Peyer's patch (tissue), 4 donors: ENCODE measurements at places on chromosomes 5 and 9. TPM values are rescaled to one million over a fixed set of nuclear protein-coding genes. Genes with fewer than 3 reads are reported as not detected.
A peak's percentile ranks its signal among the peaks of the same experiment; 100 is the strongest.

DNA sequence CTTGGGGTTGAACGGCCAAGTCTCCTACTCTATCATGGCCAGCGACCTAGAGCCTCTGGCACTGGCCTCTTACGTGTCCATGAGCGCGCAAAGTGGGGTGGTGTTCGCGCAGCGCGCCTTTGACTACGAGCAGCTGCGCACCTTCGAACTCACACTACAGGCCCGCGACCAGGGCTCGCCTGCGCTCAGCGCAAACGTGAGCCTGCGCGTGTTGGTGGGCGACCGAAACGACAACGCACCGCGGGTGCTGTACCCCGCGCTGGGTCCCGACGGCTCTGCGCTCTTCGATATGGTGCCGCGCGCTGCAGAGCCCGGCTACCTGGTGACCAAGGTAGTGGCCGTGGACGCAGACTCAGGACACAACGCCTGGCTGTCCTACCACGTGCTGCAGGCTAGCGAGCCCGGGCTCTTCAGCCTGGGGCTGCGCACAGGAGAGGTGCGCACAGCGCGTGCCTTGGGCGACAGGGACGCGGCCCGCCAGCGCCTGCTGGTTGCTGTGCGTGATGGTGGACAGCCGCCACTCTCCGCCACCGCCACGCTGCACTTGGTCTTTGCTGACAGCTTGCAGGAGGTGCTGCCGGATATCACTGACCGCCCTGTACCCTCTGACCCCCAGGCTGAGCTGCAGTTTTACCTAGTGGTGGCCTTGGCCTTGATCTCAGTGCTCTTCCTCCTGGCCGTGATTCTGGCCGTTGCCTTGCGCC lies 2.0 kb downstream of the PCDHGB5 start:
- DNase-seq, result no peak

DNA sequence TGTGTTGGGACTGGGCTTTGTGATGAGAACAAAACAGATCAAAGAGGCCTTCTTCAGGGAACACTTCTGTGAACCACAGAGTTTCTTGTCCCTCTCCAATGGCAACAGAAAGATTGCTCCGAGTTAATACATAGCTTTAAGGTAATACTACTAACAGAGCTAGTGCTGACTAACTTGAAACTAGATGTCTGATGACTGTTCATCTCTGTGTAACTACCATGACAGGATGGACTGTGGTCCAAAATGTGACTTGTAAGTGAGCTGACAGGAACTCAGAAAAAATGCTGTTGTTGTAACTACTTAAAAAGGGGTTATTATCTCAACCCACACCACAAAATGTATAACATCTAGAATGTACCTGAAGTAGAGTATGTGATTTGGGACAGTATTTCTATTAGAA lies 630.2 kb upstream of the DMAC1 start:
- no peak for DNase-seq

- DNase-seq, result peak; percentile 18
These were observed 70.4 kb upstream of the FBXW11 start for GRCh38 chr5:172076761-172077244.

DNA sequence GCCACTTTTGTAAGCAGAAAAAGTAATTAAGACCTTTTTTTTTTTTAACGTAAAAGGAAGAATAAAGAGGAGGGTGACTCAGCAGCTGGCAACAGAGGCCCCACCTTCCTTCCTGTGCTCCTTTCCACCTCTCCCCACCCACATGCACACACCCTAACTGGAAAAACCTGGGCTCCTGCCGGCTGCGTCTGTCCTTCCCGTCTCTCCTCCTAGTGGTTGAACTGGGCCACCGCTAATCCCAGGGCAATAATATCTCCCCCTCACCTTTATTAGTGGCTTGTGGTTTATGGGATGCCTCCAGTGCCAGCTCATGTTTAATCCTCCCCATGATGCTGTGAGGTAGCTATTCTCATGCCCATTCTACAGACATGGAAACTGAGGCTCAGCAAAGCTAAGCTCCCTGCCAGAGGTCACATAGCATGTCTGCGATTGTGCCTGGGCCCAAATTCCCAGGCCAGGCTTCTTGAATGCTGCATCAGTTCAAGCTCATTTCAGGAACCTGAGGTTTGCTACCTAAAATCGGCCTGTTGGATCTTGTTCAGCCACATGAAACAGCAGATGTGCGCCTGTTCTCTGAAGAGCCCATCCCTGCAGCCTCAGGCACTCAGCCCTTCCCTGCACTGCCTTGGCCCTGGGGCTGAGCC lies 60.9 kb upstream of the IL17B start:
- DNase-seq, result peak; percentile 83

Gene PTGES
- total RNA-seq, result 8.3 TPM

DNA sequence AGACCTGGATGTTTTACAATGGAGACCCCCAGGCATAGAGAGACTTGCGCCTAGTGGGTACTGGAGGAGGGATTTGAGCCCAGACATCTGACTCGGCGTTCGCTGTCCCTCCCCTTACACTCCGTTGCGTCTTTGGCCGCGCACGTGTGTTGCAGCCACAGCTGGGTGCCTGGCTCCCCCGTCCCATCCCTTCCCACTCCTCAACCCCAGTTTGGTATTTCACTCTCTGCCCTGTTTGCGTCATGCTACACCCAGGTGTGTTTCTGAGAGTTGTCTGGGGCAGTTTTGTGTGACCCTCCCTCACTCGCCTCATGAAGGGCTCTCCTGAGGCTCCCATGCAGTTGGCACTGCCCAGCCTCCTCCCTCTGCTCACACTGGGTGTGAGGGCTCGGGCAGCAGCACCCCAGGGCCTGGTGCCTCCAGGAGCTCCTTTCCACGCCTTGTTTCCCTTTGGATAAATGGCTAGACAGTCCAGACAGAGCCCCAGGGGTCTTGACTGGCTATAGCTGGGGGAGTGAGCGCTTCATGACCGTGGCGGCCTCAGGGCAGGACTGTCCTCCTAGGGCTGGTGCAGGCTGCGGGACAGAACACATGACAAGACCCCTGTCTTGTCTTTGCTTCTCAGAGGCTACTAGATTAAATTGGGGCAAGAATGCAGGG lies 13.6 kb downstream of the TCF7 start:
- DNase-seq, result no peak

GRCh38 chr5:120546922-120547321 lies 82.8 kb downstream of the PRR16 start:
- DNase-seq, result no peak

DNA sequence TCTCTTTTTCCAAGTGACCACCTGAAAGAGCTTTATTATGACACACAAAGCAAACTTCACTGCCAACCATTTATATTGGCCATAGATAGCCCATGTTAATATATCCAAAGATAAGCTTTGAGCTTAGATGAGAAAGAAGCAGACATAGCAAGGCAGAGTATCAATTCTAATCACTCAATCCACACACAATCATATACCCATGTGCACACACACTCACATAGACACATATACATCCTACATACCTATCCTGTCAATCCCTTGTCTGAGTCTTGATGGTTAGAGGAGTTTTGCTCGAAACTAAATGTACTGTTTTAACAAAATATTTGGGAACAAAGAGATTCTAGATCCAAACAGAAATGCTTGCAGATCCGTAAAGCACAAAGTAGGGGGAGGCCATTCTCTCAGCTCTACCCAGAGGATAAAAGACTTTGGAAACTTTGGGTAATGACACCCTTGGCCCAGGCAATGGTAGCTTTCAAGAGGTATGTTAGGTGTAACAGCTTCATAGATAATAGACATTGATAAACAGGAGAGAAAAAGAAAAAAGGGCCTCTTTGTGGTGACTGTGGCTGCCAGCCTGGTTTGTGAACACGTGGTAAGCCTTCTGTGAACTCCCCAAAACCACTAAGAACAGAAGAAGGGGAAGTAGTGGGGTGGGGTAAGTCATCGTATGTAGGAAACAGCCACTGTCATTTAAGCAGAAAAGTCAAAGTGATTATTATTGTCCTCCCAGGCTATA lies 121.6 kb downstream of the TLR4 start:
- no peak for DNase-seq

GRCh38 chr9:14902561-14902960 lies 7.7 kb downstream of the FREM1 start:
- DNase-seq, result no peak

DNA sequence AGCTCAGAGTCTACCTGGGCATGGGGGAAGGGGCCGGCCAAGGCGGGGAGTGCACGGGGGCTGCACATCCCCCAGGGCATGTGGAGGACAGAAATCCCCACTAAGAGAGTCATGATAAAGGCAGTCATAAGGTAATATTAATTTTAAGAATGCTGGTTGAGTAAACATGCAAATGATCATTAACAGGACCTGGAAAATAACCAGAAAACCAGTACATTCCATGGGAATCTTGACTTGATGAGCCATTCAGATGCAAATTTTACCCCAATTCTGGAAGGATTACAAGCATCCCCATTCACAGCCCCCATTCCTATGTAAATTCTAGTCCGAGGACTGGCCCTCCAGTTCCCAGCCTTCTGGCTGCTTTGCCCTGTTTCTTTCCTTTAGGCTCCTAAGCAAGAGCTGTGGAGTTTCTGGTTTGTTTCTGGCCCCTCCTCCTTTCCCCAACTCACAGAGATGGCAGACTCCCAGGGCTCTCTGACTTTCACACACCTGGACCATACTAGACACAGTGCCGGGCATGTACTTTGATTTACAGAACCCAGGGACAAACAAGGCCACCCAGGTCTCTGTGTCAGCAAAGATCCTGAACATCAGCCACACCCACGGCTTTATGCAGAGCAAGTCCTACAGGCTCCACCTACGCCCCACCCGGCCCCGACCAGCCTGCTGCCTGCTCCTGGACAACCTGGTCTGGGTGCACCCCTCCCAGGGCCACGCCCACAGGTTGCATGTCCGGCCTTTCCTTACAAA lies 62.7 kb downstream of the SEMA4D start:
- peak; percentile 91 for DNase-seq

- DNase-seq, result no peak
These were observed 30.3 kb downstream of the PDGFRB start for GRCh38 chr5:150125334-150125733.

DNA sequence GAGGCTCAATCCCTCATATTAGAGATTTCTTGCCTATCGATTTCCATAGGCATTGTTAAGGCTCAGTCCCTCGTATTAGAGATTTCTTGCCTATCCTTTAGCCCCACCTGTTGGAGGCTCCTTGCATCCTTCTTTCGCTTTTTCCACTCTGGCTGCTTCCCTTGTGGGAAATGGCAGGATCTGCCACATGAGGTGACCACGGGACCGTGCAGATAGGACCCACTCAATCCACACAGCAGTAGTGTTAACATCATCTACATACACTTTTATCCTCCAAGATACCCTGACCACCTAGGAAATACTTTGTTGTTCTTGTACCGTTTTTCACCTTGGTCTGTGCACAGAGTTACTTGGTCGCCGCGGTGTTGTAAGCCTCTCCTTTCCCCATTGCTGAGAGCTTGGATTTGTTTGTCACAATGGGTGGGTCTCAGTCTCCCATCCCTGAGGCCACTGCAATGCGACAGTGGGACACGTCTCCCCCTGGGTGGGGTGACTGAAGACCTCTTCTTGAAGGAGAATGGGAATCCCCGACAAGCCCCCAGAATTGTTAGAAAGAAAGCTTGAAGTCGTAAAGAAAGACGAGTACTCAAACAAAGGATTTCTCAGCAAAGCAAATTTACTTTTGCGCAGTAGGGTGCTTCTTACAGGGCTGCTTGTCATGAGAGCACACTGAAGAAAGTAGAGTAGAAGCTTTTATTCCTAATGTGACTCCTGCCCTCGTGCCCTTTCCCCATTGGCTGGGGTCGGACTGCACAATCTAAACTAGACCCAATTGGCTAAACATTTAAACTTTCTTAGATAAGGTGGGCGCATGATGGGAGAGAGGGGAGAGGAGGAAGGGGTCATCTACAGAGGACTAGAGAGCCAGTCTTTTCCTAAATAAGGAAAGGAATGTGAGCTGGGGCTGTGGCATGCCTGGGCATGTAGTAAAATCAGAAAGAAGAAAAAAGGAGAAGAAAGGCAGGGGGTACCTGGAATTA lies 19.8 kb downstream of the IFT74 start:
- DNase-seq, result peak; percentile 60

GRCh38 chr9:12516573-12516972 lies 176.6 kb upstream of the TYRP1 start:
- DNase-seq, result no peak

DNA sequence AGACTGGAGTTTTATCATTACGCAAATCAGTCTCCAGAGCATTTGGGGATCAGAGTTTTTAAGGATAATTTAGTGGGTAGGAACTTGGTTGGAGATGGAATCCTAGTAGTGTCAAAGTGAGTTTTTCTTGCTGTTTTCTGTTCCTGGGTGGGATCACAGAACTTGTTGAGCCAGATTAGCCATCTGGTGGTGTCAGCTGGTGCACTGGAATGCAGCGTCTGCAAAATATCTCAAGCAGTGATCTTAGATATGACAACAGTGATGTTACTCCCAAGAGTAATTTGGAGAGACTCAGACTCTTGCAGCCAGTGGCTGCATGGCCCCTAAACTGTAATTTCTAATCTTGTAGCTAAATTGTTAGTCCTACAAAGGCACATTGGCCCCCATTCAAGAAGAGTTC lies 1257.8 kb downstream of the MAT2B start:
- DNase-seq, result no peak

DNA sequence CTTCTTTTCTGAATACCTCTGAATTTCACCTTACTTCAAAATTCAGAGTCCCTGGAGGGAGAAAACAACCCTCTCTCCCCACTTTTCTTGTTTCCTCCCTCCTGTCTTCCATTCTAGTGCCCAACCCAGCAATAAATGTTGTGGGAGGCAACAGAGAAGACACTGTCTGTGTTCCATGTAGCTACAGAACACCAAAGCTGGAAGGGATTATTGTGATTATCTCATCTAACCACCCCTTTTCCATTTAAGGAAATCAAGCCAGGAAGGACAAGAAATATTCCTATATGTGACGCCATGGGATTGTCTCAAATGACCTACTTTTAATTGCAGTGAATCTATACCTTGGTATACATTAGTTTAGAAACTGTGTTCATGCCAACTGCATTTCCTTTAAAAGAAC lies 476.6 kb upstream of the TNC start:
- no peak for DNase-seq

Gene GABRA1
- not detected for total RNA-seq

GRCh38 chr5:109304309-109304708 lies 105.5 kb downstream of the PJA2 start:
- DNase-seq, result no peak

GRCh38 chr5:132263548-132264261 lies 6.2 kb downstream of the PDLIM4 start:
- peak; percentile 17 for DNase-seq

- no peak for DNase-seq
These were observed 11.0 kb downstream of the IGFBPL1 start for GRCh38 chr9:38413283-38413682.

- DNase-seq, result peak; percentile 68
These were observed 142.9 kb upstream of the MSX2 start for GRCh38 chr5:174581479-174581878.

Gene CXCL14
- 24.7 TPM for total RNA-seq

Gene KCNIP1
- not detected for total RNA-seq

Gene GRIA1
- not detected for total RNA-seq

Gene NDUFS6
- total RNA-seq, result 27.4 TPM

Gene TNFSF8
- 4.8 TPM for total RNA-seq

Gene LPAR1
- total RNA-seq, result 25.0 TPM

- no peak for DNase-seq
These were observed 15.8 kb downstream of the GABRB2 start for GRCh38 chr5:161530700-161531099.

Gene SOX30
- total RNA-seq, result 0.66 TPM
